ENCODE measurements at places on chromosomes 11 and 22. TPM values are rescaled to one million over a fixed set of nuclear protein-coding genes. Genes with fewer than 3 reads are reported as not detected.

Gene DAGLA
- total RNA-seq: under 0.01 TPM

Gene TRIM29
- 512 TPM for total RNA-seq

Gene BTBD10
- 107 TPM for total RNA-seq

Gene OR51E2
- total RNA-seq: under 0.01 TPM

Data from tracheal epithelial cell (primary cell).